GM04503 (cell line): ENCODE measurements at places on chromosomes 12 and 14.

- DNase-seq = no peak
Measured at GRCh38 chr14:74841230-74842207, 34.4 kb downstream of the PROX2 start.

- no peak for DNase-seq
Measured at GRCh38 chr14:48546996-48547395, 871.6 kb upstream of the MDGA2 start.

DNA sequence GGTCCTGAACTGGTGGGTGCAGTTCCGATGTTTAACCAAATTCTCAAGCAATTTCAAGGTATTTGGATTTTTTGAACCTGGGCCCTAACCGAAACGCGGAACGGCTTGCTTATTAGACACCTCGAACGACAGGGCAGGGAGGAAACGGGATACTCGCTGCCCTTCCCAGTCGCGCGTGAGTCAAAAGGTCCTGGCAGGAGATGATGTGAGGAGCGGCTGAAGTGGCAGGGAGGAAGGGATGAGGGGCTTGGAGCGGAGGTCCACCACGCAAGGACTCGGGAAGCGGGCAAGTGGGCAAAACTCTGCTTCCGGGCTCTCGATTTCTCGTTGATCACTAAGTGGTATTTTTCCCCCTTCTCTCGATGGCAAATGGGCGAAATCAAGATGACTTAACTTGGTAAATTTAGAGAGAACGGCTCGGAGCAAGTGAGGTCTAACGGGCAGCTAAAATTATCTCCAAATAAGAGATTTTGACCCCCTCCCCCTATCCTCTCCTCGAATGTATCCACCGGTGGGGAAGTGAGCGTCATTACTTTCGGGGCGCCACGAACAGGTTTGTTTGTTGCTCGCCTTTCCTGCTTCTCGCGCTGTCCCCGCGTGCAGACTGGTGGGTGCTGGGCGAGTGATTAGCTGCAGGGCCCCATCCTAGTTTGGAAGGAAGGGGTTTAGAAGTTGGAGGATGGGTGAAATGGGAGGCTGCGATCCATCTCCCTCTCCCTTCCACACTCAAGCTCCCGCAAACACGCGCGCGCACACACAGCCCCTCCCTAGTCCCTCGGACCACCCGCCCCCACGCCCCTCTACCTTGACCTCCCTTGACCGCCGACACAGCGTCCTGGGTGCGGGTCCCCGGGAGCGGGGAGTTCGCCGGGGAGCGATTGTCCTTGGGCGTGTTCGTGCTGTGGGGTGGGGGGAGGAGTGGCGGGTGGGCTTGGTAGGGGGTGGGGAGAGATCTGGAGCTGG, 986 bp upstream of the NTF3 start:
- no peak for DNase-seq

DNA sequence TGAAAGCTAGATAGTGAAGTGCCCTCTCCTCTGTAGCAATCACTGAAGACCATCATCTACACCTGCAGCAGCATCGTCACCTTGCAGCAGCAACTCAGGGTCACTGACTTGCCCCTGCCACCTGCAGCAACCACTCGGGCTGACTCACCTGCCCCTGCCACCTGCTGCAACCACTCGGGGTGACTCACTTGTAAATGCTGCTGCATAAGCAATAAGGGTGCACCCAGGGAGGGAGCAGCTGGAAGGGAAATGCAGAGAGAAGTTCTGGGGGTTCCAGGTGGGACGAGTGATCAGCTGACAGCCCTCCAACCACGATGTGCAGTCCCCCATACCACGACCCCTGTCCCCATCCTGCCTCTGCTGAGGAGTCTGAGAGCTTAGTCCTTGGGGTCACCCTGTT, 357.1 kb upstream of the SFSWAP start:
- DNase-seq = no peak

GRCh38 chr12:74021937-74022336, 515.7 kb upstream of the ATXN7L3B start:
- peak; percentile 3 for DNase-seq

- no peak for DNase-seq
Measured at GRCh38 chr14:89350152-89350551, 66.9 kb downstream of the FOXN3 start.

GRCh38 chr12:53674977-53675700, 744 bp downstream of the ATP5MC2 start:
- DNase-seq = no peak

DNA sequence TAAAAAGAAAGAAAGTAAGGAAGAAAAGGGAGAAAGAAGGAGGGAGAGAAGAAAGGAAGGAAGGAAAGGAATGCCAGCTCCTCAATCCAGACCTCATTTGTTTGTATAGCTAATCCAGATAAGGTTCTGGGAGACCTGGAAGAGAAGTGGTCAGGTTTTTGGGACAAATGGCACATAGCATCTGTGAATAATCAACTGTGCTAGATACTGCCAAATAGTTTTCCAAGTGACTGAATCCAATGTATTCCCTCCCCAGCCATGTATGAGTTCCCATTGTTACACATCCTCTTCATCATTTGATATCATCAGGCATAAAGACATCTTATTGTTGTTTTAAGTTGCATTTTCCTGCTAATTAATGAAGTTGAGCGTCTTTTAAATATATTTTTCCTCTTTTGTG, 18.6 kb upstream of the PTGR2 start:
- DNase-seq = peak; percentile 13

DNA sequence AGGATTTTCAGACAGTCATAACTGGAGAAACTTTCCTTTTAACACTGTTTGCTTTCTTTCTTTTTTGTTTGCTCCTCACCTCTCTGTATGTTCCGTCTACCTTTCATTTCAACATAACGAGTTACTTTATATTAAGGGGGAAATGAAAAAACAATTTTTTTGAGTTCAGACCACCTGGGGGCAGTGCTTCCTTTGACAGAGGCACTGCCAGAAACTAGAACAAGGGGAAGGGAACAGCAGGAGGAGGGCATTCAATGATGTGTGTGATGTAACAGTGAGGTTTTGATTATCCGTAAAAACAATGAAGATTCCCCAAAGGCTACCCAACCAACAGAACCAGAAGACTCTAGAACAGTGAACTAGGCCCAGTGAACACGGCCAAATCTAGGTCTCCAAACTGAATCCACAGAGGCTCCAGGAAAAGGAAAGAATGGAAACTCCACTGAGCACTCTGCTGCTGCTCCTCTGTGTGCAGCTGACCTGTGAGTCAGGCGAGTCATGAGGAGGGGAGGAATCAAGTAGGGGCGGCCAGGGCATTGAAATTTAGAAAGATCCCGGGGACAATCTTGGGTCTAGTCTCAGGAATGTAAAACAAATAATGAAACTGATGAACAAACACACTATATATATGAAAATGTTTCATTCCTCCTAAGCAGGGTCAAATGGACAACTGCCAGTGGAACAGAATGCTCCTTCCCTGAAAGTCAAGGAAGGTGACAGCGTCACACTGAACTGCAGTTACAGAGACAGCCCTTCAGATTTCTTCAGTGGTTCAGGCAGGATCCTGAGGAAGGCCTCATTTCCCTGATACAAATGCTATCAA, 323.5 kb downstream of the DAD1 start:
- DNase-seq = no peak

DNA sequence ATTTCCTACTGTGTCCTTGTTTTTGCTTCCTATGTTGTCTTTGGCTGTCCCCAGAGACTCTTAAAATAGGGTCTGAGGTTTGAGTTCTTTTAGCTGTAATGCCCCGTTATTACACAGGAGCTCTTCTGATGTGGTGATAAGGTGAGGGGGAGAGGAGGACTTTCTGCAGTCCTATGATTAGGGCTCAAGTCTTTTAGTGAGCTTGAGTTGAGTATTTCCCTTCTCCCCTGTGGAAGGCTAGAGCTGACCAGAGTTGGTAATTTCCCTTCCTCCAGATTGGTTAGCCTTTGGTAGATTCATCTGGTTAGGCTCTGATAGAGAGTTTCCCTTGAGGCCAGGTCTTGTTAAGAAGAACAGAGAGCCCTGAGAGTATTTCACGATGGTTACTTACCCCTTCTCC, 4.3 kb upstream of the HIF1A start:
- no peak for DNase-seq

GRCh38 chr14:38073641-38074040, 134.1 kb upstream of the SSTR1 start:
- DNase-seq = peak; percentile 49

- DNase-seq = no peak
Measured at GRCh38 chr12:55132816-55133215, 6.6 kb downstream of the OR9K2 start.

DNA sequence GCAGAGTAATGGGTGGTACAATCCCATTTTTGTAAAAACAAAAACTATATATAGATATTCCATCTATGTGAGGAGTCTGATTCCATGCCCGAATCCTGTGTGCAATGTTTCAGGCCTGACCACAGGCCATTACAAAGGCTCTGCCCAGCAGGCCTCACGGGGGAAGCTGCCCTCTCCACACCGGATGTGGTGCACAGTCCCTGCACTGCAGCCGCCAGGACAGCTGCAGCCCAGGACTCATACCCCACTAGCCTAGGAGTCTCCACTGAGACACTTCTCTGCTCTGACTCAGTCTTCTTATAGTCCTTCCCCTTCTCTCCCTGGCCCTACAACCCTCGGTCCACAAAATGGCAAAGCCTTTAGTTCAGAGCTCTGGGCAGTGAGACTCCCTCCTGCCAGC, 190.4 kb downstream of the PPM1H start:
- no peak for DNase-seq

- DNase-seq = no peak
Measured at GRCh38 chr12:25771041-25771440, 187.4 kb upstream of the RASSF8 start.

- DNase-seq = no peak
Measured at GRCh38 chr12:11812586-11813437, 163.3 kb downstream of the ETV6 start.

DNA sequence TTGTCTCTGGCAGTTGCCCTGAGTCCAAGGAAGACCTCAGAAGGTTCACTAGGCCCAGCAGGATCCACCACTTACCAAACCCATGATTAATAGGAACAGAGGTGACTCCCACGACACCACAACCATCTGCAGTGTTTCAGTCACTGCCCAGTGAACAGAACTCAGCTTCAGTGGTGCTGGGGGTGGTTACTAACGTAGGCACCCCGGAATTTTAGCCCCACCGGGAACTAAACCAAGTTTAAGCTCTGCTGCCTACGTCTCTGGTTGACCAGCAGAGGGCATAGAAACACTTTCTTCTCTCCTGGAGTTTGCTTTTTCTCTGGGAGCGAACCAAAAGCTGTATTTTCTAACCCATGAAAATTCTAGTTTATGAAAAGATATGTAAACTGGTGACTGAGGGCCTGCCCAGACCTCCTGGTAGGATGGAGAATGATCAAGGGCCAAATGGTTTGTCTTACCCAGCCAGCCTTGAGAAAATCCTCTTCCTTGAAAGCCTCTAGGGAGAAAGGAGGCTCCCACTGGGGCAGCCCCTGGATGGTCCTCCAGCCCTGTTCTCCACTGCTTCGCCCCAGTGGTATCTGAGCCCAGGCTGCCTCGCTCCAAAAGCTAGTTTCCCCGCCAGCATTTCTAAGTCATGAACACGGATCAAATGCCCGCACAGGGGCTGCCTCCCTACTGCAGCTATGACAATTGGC, 379.8 kb downstream of the DPF3 start:
- no peak for DNase-seq

DNA sequence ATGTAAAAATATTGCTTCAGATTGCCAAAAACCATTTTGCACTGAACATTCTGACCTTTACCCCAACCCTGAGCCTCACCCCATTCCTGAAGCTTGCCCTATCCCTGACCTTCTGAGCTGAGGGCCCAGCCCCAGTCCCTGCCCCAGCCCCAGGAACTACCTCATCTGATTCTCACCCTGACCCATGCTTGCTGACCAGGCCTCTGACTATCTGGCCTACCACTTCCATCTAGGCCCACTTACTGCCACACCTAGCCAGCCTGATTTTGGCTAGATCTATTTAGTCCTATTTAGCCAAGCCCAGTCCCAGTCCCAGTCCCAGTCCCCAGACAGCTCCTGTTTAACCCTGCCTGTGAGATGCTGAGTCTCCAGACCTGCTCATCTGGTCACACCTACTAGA, 33.6 kb downstream of the OR10P1 start:
- DNase-seq = no peak

GRCh38 chr14:30751646-30752416, 122.5 kb upstream of the COCH start:
- no peak for DNase-seq

DNA sequence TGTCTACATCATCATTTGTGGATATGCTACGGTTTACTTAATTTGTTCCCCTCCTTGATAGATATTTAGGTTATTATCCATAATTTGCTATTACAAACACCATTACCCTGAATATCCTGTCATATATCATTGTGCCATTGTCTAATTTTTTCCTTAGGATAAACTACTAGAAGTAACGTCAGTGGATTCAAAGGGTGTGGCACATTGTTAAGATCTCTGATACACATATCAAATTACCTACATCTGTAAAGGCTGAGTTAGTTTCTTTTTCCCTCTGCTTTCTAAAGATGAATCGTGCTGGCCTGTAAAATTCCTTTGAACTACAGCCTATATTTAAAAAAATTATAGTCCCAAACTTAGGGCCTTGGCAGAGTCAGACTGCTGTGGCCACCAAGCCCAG, 53.9 kb upstream of the STRN3 start:
- no peak for DNase-seq

- no peak for DNase-seq
Measured at GRCh38 chr12:27635349-27635972, 60.8 kb upstream of the REP15 start.

DNA sequence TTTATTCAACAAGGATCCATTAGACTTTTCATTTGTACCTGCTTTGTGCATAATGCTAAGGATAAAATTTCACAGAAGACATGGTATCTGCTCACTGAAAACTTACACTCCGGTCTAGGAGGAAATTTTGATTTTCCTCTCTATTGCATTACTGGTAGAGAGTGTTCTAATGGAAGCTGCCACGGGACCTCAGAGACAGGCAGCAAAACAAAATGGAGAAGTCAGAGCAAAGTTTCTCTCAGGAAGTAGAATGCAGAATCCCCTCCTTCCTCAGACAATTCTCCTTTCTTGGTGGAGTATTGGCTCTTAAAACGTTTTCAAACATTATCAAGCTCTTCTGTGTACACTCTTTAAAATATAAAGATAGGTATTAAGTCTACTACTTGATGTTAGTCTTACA, 12.3 kb downstream of the CLEC2B start:
- DNase-seq = no peak

DNA sequence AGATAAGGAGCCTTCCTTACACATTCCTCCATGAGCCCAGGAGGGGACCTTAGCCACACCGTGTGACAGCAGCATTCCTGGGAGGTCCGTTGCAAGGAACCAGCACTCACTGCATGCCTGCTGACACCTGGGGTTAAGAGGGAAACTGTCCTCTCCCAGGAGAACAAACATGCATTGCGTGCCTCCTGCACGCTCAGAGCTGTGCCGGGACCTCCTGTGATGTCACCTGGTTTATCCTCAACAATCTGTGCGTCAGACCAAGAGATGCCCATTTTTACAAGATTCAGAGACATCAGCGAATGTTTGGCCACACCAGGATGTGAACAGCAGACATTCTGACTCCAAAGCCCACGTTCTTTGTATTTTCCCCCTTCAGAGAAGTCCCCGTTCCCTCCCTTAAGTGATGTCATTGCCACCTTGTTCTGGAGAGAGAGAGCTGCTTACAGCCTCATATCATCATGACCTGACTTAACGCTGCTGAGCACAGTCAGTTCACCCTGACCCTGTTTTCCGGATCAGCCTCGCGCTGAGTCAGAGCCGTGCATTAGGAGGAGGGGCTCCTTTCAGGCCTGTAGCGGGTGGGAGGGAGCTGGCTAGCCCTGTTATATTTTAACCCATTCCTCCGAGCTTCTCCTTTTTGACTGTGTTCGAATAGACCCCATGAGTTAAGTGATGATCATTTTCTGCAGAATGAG, 36.2 kb downstream of the TMEM120B start:
- DNase-seq = no peak

GRCh38 chr12:26246483-26247164, 51.3 kb downstream of the SSPN start:
- no peak for DNase-seq

- no peak for DNase-seq
Measured at GRCh38 chr12:100077367-100077766, 65.3 kb downstream of the BLTP3B start.
